NCI-H2081 treated with DMSO at 0.1 percent for 48 hours (cell line): ENCODE measurements at places on chromosomes 3 and 15.

- DNase-seq = no peak
Observed at GRCh38 chr15:37789397-37789786, 145.0 kb upstream of the TMCO5A start.

GRCh38 chr3:57007521-57008460 is 52.7 kb upstream of the SPATA12 start:
- no peak for DNase-seq

DNA sequence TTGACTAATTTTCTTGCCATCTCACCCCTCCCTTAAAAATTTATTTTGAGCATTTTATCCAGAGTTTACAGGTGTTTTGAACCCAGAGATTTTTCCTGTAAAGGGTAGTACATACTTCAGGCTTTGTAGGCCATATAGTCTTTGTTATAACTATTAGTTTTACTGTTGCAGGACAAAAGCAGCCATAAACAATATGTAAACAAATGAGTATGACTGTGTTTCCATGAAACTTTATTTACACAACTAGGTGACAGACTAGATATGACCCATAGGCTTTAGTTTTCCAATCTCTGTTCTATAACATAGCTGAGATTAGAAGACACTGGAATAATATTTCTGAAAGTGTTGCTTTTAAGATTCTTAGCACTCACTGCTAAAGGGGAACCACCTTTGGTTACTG is 587.9 kb downstream of the PDCD6IP start:
- DNase-seq = no peak

DNA sequence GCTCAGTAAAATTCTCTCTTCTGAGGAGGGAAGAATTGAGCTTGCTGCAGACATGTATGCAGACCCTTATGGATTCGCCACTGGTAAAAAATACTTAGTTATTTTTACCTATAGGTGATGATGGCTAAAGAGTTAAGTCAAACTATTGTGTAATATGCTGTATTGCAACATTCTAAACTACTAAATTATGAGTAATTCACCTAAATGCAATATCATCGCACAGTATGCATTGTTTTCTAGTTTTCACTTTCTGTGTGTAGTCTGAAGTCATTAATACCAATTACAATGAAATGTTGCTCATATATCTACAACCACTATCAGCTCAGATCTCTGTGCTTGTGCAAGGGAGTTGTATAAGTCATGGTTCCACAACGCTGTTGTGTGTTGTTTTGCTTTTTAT is 48.7 kb upstream of the ROBO2 start:
- DNase-seq = no peak

- no peak for DNase-seq
Observed at GRCh38 chr3:157103280-157103679, 56.7 kb downstream of the CCNL1 start.

GRCh38 chr3:10437272-10437994 is 68.0 kb downstream of the ATP2B2 start:
- no peak for DNase-seq

GRCh38 chr3:60839246-60839645 is 412.0 kb downstream of the FHIT start:
- no peak for DNase-seq

GRCh38 chr15:48458876-48459275 is 127.6 kb downstream of the DUT start:
- DNase-seq = no peak

DNA sequence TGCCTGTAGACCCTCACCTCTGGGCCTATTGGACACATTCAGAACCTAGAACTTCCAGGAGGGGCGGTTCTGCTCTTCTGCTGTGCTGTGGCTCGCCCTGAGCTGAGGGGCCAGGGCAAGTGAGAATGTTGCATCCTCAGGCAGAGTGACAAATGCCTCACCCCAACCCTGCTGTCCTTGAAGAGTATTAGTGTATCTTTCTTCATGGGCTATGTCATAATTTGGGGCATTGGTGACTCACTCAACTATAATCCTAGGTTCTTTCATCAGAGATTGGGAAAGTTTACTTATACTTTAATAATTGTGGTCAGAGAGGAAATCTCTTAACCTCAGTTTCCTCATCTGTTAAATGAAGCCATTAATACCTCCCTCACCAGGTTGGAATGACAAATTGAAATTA is 143.8 kb downstream of the SV2B start:
- DNase-seq = no peak

GRCh38 chr3:132237652-132238032 is 79.6 kb upstream of the ACP3 start:
- DNase-seq = no peak

- no peak for DNase-seq
Observed at GRCh38 chr3:21417991-21418390, 333.0 kb downstream of the ZNF385D start.

DNA sequence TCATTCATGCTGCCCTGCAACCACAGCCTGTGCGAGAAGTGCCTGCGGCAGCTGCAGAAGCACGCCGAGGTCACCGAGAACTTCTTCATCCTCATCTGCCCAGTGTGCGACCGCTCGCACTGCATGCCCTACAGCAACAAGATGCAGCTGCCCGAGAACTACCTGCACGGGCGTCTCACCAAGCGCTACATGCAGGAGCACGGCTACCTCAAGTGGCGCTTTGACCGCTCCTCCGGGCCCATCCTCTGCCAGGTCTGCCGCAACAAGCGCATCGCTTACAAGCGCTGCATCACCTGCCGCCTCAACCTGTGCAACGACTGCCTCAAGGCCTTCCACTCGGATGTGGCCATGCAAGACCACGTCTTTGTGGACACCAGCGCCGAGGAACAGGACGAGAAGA is 4.7 kb downstream of the TRIM42 start:
- no peak for DNase-seq

DNA sequence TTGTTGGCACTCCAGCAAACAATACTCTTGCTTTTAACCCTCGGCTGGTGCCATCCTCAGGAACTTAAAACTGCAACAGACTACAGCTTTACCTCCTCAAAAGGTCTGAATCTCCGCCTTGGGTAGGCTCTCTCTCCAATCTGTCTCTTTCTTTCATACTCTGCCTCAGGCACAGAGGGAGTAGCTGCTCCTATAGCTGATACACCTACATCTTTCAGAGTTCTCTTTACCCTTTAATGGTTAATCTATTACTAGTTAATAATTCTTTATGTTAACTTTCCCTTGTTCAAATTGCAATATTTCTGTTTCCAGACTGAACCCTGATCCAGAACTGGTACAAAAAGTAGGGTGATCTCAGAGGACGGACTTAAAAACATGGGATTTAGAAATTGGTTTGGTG is 66.2 kb downstream of the MAP4 start:
- no peak for DNase-seq

DNA sequence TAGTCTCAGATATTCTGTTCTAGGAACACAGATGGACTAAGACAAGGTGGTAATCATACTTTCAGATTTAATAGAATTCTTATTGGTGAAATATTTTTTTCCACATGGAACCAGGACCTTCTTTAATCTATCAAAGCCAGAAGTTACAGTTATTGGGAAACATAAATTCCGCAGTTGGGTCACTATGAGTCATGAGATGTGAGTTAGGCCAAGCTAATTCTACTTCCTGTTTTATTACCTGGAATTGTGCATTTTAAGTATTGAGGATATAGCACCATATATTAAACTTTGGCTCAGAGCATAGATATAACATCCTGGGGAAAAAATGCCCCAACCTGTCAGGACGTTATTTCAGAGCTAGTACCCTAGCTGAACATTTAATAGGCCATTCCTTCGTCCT is 96.4 kb upstream of the P3H2 start:
- no peak for DNase-seq

DNA sequence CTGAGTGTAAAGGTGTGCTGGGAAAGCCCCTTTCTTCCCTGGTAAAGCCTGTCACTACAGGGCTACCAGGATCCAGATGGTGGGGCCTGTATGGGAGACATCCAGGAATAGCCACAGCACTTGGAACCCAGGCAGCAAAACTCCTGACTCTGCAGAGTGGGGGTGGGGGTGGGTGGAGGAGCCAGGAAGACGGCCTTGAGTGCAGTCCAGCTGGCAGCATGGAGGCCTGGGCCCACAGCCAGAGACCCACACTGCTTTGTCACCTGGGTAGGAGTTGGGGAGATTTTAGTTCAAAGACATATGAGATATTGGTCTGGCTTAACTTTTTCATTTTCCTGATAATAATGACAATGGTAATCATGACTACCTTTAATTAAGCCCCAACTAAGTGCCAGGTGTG is 116.7 kb upstream of the MRPS22 start:
- DNase-seq = no peak

- no peak for DNase-seq
Observed at GRCh38 chr15:68821190-68821840, 620 bp upstream of the ANP32A start.

DNA sequence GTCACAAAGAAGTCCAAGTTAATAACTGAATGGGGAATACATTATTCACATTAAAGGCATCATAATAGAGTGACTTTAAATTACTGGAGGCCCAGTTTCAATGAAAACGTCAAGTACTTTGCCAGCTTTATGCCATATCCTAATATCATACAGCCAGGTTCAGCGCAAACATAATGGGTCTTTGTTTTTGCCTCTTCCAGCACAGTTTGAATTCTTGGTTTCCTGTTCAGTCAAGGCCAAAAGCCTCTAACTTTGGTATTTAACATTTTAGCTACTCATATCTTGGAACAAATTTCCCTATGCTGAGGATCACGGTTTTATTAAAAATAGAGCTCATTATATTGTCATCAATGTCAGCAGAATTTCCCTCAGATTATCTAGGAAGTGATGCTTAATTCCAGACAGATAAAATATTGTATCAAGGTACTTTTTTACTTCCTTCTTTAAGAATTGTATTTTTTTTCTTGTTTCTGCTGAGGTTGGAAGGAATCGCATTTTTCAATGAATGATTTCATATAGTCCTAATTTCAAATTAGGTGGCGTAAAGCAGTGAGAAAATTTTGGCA is 269.2 kb downstream of the THRB start:
- no peak for DNase-seq

GRCh38 chr15:74497584-74497983 is 36.6 kb upstream of the UBL7 start:
- peak; percentile 86 for DNase-seq

DNA sequence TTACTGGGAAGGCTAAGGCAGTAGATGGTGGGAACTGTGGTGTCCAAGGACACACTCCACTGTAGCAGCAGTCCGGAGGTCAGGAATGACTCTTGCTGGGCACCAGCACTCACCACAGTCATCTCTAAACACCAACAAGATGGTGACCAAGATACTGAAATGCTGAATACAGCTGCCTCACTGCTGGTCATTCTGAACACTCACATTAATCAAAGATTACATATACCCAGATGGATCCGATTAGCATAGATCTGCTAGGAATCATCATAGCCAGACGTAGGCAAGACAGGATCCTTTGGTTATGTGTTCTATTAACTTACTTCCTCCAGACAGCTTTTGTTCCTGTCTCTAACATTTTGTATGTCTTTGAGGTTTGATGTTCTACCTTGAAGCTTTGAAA is 134.9 kb upstream of the BFSP2 start:
- DNase-seq = no peak

GRCh38 chr15:75117993-75118392 is 83.7 kb upstream of the C15orf39 start:
- no peak for DNase-seq

GRCh38 chr15:31272558-31273257 is 53.9 kb upstream of the KLF13 start:
- no peak for DNase-seq

DNA sequence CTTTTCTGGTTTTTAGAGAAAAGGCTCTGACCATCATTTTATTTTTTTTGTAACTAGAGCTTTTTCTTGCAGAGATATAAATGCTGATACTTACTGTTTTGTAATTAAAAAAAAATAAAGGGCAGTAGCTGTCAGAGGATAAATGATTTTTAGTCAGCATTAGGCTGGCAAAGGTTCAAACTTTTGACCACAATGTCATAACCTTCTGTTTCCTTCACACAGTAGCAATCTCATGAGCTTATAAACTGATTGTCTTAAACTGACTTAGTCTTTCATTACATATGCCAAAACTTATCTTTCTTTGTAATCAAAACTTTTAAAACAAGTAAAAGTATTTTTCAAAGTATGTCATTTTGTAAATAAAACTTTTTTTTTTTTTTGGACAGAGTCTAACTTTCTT is 841.9 kb downstream of the OTOL1 start:
- no peak for DNase-seq

DNA sequence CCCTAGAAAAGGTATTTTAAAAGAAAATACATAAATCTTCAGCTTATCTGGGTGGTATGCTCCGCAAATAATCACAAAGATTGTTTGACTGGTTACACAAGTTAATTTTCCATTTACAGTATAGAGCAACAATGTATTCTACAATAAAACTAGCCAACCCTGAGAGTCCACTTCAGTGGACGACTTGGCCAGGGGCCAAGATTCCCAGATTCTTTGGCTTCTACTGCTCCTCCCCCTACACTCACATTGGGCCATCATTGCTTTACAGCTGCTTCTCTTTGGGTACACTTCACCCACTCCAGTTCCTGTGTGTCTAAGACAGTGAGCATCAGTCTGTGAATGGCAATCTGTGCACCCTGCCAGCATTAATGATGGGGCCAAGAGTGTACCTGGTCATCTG is 17.2 kb upstream of the PRICKLE2 start:
- no peak for DNase-seq

DNA sequence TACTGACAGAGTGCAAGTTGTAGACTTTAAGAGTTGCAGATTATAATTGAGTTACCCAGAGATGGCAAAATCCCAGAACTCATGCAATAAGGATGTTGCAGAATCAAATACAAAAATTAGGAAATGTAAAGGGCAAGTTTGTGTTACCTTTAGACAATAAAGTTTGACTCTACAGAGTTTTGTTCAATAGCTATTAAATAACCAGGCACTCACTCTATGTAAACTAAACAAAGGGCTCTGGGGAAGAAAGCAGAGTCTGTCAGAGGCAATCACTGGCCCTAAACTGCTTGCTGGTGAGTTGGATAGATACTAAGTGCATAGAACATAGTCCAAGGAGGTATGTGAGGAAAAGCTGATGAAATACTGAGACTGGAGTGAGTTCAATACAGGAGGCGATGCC is 40.0 kb upstream of the PLCL2 start:
- DNase-seq = no peak

- no peak for DNase-seq
Observed at GRCh38 chr3:107945417-107946094, 145.3 kb downstream of the CD47 start.

DNA sequence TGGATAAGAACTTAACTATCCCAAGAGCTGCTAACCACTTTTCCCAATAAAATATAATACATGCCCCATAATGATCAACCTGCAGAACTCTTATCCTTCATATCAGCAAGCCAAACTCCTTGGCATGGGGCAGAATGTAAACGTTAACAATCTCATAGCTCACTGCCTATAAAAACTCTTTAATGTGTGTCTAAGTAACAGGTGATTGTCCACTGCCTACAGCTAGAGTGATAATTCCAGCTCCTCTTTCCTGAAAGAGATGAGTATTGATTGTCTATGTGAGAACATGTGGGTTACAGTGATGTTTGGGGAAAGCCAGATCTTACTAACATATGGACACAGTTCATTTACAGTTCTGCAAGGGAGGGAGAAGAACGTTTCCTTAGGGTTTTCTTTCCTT is 11.3 kb upstream of the GLCE start:
- DNase-seq = no peak

- DNase-seq = no peak
Observed at GRCh38 chr3:81443958-81444357, 317.5 kb downstream of the GBE1 start.

GRCh38 chr3:23402728-23403492 is 199.8 kb downstream of the UBE2E2 start:
- no peak for DNase-seq

- no peak for DNase-seq
Observed at GRCh38 chr15:80595396-80595795, 99.7 kb upstream of the ABHD17C start.

- no peak for DNase-seq
Observed at GRCh38 chr3:143998266-143998665, 26.6 kb downstream of the DIPK2A start.
